ENCODE measurements at places on chromosomes 13 and 19.

DNA sequence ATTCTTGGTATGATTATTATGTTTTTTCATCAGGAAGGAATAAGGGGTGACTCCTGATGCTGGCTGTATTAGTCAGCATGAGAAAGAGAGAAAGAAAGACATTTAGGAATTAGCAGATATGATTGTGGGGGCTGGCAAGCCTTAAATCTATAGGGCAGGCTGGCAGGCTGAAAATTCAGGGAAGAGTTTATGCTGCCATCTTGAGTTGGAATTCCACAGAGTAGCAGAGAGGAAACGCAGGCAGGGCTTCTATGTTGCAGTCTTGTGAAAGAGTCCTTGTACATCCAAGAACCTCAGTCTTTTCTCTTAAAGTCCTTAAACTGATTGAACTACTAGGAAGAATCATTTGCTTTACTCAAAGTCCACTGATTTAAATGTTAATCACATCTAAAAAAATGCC is 262.7 kb upstream of the SLC10A2 start:
- DNase-seq, result no peak

GRCh38 chr13:51267622-51268021 is 45.4 kb downstream of the FAM124A start:
- no peak for DNase-seq

DNA sequence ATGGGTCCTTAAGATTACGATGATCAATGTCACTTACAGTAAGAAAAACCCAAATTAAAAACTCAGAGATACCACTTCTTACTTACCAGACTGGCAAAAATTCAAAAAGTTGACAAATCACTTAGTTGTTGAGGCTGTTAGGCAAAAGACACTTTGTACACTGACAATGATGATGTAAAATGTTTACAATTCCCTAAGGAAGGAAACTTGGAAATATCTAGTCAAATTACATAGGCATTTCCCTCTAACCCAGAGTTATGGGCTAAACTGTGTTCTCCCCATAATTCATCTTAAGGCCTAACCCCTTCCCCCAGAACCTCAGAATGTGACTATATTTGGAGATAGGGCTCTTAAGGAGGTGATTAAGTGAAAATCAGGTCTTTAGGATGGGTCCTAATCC is 12.0 kb downstream of the TGDS start:
- DNase-seq, result no peak

DNA sequence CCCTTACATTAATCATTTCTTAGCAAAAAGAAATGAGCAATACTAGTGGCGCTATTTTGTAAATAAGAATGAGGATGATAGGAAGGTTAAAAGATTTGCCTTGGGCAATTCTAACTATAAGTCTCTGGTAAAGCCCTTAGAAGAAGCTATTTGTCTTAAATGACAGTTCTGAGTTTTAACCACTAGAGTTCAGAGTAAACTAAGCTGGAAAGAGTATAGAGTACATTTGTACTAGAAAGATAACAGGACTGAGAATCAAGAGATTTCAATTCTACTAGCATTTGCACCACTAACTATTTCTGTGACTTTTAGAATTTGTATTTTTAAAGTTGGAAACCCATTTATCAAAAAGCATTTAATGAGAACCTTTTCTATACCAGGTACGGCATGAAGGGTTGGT is 750.3 kb downstream of the OLFM4 start:
- no peak for DNase-seq

DNA sequence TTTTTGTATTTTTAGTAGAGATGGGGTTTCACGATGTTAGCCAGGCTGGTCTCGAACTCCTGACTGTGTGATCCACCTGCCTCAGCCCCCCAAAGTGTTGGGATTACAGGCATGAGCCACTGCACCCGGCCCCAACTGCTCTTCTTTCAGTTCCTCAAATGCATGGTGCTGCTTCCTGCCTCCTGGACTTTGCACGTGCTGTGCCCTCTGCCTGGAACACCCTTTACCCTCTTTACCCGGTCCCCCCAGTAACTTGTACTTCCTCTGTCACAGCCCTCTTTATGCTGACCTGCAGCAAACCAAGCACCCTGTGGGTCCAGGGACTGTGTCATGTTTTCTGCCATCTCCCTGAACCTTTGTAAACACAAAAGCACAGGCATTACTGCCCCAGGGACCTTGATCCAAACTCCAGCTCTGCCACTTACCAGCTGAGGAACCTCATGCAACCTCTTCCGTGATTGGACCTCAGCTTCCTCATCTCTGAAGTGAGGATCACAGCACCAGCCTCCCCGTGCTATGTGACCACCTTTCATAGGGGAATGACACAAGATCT is 3.8 kb downstream of the BLVRB start:
- no peak for DNase-seq

DNA sequence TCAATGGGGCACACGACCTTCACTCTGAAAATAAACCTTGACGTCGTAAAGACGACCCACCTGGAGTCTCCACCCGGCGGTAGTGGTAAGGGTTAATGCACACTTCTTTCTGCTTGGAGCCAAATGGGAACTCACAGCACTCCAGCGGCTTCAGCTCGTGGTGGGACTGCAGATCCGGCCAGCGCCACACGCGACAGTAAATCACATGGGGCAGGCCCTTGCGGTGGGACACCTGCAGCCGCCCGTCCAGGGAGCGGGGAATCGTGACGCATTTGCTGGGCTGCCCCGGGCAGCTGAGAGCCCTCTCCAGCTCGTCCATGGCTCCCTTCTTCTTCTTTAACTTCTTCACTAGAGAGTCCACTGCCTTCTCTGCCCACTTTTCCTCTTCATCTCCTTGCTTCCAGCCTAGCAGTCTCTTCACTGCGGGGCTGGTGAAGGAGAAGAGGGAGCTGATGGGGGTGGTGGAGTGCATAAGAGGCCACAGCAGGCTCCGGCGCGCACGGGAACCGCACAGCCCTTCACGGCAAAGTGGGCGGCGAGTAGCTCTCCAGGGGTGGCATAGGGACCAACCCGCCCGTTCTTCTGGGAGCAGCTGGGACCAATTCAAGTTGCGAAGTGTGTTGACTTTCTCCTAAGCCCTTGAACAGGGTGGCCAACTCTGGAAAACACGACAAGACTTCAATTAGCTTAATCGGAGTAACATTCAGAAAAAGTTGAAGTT is 40.7 kb downstream of the SMAD9 start:
- no peak for DNase-seq

GRCh38 chr19:35011737-35012682 is 11.9 kb downstream of the GRAMD1A start:
- DNase-seq, result no peak

DNA sequence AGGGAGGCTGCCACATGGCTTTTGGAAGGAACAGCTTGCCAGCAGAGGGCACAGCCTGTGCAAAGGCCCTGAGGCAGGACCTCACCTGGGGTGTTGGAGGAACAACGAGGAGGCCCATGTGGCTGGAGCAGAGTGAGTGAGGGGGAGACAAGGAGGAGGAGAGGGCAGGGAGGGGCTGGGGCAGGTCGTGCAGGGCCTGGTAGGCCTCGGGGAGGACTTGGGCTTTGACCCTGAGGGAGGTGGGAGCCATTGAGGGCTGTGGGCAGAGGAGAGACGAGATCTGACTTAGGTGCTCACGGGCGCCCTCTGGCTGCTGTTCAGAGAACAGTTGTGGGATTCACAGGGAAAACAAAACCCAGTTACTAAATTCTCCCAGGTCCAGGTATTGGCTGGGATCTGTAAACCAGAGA is 25.2 kb downstream of the ZNRF4 start:
- no peak for DNase-seq

DNA sequence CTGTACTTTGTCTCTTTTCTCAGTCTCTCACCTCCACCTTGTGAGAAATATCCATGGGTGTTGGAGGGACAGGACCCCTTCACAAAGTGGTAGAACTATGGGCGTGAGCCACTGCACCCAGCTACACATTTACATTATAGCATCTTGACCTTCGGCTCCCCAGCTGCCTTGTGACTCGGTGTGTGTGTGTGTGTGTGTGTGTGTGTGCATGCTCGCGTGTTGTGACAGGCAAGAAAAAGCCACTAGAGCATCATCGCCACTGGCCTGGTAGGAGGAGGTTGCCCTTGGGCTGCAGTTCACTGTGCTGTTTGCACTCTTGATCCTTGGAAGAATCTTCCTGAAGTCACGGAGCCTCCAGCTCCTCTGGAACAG is 13.7 kb upstream of the ZNF888 start:
- DNase-seq, result no peak

- DNase-seq, result no peak
These were observed 279.0 kb downstream of the NHLRC3 start for GRCh38 chr13:39317291-39317690.

DNA sequence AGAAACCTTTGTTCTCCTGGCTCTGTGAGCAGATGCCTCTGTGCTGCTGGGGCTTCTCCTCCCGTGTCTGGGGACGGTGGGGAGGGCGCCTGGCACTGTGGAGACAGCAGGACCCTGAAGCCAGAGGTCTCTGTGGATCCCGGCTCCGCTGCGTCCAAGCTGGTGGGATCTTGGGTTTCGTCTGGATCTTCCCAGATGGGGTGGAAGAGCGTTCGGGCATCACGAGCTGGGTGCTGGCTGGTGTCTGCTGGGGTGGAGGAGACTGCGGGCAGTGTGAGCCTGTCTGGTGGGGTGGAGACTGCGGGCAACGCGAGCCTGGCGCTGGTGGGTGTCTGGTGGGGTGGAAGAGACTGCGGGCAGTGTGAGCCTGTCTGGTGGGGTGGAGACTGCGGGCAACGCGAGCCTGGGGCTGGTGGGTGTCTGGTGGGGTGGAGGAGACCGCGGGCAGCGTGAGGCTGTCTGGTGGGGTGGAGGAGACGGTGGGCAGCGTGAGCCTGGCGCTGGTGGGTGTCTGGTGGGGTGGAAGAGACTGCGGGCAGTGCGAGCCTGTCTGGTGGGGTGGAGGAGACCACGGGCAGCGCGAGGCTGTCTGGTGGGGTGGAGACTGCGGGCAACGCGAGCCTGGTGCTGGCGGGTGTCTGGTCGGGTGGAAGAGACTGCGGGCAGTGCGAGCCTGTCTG is 5.6 kb downstream of the TEX29 start:
- DNase-seq, result no peak

GRCh38 chr13:34003656-34004055 is 185.7 kb downstream of the RFC3 start:
- no peak for DNase-seq

DNA sequence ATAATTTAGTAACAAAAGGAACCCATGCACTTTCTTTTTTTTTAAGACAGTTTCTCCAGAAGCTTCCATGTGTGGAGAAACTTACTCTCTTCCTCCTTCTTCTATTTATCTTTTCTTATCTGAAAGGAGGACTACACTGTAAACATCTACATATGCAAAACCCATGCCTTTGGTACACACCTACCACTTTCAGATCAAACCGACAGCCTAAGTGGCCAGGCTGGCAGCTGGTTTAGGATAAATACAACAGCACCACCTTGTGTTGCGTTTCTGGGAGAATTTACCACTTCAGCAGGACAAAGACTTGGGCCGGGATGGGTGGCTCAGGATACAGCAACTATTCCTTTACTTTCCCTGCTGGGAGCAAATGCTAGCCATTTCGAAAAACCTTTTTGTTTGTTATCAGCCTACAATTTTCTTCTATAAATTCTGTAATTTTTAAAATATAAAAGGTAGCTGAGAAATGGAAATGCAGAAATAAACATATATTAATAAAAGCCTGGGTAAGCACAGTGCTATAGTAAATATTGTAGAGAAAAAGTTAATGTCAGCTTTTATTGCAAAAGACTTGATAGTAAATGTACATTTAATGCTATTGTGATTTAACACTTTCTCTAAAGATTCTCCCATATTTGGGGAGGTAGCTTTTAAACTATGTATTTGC is 94.0 kb upstream of the RFC3 start:
- DNase-seq, result peak; percentile 66

DNA sequence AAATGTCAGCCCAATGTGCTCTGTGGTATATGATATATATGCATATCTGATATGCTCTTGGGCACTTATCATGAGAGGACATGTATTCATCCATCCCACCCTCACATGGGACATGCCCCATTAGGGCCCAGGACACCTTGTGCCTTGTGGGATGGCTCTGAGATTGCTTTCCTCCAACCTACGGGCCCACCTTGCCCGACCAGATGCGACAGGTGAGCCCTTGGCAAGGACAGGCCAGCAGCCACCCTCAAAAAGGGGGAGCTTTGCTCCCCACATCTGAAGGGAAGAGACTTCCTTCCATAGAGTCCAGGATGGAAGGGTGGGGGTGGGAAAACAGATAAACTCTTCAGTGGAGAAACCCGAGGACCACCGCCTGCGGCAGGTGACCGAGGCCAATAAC is 58.6 kb downstream of the SLC7A1 start:
- DNase-seq, result no peak

GRCh38 chr19:19738564-19738963 is 5.7 kb upstream of the ZNF14 start:
- no peak for DNase-seq

GRCh38 chr13:90947976-90948375 is 399.5 kb upstream of the MIR17HG start:
- DNase-seq, result no peak

- DNase-seq, result no peak
These were observed 390.5 kb downstream of the FGF9 start for GRCh38 chr13:22061371-22061805.
